ENCODE measurements at places on chromosomes 5 and 9.

- no peak for DNase-seq
Observed at GRCh38 chr5:85512896-85513295, 1104.8 kb upstream of the COX7C start.

DNA sequence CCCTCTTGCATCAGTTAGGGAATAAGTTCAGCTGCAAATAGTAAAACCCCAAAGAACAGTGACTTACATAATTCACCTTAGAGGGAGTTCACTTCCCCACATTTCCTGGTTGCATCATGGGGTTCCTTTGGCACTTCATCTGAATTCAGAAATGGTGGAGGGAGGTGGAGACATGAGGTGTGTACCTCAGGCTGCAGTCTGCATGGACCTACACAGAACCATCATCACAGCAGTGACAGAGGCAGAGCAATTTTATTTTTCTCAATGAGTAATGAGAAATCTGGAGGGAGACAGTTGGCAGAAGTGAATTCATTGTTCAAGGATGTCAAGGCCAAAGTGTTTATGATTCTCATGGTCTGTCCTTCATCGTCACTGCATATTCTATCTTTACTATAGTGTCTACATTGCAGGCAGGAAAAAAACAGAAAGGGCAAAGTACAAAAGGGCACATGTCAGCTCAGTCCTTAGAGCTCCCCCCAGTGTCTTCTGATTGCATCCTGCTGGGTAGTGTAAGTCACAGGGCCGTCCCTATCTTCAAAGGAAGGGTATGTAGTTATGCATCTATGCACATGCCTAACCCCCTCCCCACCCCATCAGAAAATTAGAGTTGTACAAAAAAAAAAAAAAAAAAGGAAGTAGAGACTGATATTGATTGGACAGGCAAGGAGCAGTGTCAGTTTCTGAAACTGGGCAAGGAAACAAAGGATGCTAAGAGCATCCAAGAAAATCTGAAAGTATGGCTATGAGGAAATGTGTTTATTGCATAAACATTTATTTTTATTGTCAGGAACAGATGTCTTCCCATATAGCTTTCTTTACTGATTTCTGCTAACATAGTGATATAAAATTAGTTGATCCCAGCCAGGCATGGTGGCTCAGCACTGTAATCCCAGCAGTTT, 132.7 kb upstream of the APC start:
- no peak for DNase-seq

DNA sequence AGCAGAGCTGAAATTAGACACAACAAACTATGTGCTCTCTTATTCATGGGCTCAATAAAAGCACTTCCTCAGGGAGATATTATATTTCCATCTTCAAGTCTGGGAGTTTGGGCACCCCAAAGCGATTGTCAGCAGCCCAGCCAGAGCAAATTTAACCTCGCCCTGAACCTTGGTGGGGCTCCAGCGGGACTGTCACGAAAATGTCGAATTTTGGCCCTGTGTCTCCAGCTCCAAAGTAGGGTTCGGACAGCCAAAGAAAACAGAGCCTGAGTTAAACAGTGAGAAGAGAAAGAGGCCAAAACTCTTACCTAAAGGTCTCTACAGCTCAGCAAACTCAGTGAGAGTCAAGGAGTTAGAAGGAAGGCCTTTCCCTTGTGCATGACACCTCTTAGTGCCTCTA, 432.9 kb downstream of the SPATA31D1 start:
- DNase-seq, result no peak

- DNase-seq, result peak; percentile 5
Observed at GRCh38 chr5:76818844-76819831, at the start of gene F2RL1. TSS of gene F2RL1 (plus strand) at chr5:76819030. CDS start at chr5:76819183, 153 bp downstream.

DNA sequence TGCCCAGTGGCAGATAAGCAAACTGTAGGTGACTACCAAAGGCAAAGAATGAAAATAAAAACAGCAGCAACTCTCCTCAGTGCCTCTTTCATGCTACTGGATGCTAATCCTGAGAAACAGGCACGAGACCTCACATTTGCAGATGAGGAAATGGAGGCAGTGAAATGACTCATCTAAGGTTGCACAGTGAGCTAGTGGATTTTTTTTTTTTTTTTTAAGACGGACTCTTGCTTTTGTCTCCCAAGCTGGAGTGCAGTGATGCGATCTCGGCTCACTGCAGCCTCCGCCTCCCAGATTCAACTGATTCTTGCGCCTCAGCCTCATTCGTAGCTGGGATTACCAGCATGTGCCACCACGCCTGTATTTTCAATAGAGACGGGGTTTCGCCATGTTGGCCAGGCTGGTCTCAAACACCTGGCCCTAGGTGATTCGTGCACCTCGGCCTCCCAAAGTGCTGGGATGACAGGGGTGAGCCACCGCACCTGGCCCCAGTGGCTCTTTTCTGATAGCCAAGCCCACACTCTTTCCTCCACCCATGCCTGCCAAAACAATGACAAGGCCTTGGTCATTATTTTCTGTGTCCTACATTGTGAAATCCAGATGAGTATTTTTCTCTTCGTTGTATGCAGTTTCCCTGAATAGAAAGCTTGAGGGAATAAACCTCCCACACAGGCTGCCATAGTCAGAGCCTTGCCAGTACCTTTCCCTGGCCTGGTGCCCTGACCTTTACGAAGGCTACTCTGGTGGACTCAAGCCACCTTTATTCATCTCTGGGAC, 19.2 kb downstream of the DOCK2 start:
- DNase-seq, result no peak

DNA sequence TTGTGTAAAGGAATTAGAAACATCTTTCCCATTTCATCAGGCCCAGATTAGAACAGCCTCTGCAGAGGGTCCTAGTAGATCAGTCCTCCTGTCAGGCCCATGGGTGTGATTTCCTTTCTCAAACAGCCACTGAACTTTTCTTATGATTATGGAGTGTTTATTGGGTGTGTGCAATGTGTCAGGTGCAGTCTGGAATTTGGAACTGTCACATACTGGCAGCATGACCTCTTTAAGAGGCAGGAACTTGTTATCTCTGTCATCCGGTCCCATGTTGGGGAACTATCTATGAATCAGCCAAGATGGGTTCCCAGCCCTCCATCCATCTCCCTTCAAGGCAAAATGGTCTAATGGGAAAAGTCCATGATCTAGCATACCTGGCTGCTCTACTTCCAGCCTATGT, 11.6 kb upstream of the MEGF9 start:
- no peak for DNase-seq

DNA sequence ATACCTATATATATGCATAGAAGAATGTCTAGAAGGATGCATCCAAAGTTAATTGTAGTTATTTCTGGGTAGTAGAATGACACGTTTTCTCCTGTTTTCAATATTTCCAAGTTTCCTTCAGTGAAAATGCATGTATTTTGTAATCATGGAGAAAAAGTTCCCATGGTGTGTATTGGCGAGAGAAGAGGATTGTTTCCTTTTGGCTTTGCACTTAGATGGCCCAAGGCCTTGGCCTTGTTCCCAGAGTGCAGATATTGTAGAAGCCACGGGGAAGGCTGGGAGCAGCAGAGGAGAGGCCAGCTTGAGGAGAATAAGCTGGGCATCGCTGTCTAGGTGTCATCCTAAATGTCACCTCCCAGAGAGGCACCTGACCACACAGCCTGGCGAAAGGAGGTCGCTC, 44.0 kb downstream of the IRF1 start:
- no peak for DNase-seq

DNA sequence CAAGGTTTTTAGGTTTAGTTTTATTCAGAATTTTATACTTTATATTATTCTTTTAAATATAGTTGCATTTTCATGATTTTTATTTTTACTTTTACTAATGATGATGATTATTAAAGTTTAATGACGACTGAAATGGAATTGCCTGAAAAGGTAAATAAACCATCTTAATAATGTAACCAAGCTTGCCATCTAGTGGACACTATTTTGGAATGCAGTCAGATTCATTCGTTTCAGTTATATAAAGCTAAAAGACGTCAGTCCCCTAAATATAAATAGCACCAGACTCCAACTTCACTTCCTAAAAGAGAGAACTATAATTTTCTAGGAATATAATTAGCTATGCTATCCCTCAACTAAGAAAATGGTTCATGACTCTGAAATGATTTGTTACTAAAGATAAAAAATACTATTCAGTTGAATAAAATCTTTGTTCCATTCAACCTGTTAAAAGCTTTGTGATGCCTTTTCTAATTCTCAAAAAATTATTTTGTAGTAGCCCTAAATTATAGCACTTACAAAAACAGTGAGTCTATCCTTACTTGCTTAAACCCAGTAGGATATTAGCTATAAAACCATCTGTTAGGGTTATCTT, 19.9 kb downstream of the ABITRAM start:
- peak; percentile 15 for DNase-seq

DNA sequence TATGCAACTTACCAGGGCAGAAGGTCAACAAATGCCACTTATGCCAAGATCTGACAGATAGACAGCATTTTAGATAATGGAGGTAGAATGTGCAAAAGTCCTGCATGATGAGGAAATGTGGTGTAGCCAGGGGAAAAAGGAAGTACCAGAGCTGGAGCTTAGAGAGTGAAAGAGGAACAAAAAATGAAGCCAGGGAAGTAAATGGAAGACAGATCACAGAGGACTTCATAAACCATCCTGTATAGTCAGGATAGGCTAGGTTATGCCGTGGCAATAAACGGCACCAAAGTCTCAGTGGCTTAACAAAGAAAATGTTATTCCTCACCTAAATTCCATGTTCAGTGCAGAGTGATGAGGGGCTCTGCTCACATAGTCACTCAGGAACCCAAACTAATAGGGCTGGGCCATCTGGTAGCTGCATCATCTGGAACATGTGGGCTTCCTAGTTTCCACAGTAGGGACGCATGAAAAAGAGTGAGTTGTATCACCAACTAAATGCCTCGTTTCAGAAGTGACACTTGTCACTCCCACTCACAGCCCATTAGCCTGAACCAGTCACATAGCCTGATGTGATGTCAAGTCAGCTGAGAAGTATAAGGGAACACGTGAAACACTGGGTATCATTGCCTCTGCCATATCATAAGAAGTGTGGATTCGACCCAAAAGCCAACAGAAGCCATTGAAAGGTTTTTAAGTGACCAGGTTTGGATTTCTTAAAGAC, 70.3 kb downstream of the SH3RF2 start:
- DNase-seq, result no peak

DNA sequence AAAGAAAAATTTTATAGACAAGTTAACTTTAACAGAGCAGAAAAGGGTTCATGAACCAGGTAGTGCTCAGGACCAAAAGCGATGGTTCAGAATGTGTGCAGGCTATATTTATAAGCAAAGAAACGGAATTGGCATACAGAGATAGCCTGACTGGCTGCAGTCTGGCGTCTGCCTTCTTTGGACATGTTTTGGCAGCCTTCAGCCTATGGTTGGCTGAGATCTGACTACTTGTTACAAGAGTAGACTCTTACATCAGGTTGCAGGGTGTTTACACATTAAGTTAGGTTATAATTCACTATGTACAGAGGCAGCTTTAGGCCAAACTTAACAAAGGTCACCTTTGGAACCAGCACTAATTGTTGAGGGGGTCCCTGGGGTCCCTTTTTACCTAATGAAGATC, 7.0 kb downstream of the NOP16 start:
- no peak for DNase-seq

- no peak for DNase-seq
Observed at GRCh38 chr9:134699343-134699740, 57.7 kb downstream of the COL5A1 start.

All from DMS79 treated with DMSO at 0.1 percent for 48 hours (cell line).